ENCODE measurements at places on chromosomes 5 and 9.

DNA sequence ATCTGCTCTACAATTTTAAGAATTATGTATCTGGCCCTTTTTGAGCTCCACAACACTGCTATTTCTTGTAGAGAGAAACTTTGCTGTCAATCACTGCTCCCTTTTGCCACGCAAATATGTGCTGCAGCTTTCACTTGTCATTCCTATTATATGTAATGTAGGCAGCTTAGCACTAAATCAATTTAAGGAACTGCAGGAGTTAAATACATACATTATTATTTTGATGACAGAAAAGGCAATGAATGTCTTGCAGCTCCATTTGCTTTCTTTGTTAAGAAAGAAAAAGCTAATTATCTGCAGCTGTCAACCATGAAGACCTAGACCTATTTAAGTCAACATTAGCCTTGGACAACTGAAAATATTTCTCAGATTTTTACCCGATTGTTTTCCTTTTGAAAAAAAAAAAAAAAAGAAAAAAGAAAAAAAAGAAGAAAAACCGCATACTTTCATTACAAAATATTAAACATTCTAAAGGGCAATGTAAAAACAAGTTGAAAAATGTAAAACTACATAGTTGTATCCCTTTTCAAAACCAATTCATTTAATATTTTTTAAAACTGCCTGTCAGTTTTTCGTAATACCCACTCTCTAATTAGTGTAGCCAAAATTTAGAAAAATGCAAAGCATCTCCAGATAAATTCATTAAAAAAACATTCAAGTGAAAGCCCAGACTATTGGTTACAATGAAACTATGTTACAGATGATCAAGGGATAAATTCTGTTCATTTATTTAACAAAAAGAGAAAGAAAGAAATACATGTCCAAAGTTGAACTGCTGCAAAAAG lies 57.2 kb downstream of the RFX3 start:
- no peak for DNase-seq

DNA sequence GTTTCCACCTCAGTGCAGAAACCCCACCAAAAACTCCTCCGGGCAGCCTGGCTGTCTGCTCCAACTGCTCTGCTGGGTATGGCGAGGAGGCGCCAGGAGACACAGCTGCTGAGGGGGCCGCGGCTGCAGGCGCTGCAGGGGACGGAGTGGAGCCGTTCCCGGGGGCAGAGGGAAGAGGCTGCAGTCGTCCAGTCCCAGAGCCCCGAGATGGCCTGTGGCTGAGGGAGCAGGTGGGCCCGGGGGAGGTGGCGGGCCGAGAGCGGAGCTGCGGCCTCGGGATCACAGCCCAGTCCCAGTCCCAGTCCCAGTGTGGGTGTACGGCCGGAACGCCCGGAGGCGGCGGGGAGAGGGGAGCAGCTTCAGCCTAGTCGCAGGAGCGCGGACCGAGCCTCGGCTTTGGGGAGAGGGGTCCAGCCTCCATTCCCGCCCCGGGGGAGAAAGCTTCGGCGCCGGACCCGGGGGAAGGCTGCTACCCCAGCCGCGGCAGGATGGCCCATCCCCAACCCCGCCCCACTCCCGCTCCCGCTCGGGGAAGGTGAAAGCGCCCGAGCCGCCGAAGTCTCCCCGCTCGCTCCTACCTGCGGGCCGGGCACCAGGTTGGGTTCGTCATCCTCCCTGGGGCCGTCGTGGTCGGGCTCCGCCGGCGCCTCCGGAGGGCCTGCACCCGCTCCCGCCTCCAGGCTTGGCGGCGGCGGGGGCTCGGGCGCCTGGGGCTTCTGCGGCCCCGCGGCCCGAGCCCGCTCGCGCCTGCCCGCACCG lies 513 bp downstream of the FAM193B start:
- no peak for DNase-seq

GRCh38 chr9:71908825-71909224 lies 2.2 kb downstream of the ABHD17B start:
- DNase-seq, result no peak

GRCh38 chr5:41817625-41818301 lies 52.5 kb downstream of the OXCT1 start:
- DNase-seq, result no peak

- no peak for DNase-seq
Observed at GRCh38 chr5:81171769-81172168, 61.4 kb upstream of the CKMT2 start.

GRCh38 chr9:125758986-125759763 lies 12.0 kb downstream of the PBX3 start:
- no peak for DNase-seq

DNA sequence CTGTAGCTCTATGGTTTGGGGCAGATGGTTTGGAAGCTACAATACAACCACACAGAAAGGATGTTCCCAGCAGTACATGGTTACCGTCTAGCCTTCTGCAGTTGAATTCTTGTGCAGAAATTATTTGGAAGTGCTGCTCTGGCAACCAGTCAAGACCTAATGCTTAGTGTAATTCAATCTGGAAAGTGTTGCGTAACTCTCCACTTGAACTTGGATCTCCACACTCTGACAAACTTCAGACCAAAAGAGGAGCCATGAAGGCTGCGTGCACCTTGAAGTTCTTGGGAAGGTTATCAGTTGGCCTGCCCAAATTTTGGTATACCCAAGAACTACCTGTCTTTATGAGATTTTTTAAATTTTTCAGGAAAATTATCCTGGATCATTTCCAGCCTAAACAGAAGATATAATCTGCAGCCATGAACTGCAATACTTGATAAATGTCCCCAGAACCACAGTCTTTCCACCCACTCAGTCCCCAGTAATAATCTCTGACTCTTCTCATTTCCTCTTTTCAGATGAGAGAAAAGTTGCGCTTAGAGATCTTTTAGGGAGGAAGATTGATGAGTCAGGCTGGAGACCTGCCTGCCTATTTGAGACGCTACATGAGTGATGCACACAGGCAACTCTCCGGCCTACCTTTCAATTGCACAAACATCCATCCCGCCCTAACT lies 159.9 kb downstream of the FANCC start:
- no peak for DNase-seq

DNA sequence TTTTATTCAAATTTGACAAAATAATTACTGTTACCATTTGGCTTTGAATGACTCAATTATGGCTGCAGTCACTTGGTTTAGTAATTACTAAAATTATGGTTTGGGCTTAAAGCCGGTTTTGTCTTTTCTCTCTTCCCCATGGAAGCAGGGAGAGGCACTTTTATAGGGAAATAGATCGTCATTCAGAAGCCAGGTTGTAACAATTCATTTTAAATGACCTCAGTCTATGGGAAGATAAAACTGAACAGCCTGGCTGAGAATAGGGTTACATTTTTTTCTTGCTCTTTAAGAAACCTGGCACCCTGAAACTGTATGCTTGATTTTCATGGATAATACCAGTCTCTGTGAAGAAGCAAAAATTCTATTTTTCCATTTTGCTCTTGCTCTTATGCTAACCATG lies 169.8 kb downstream of the SMC2 start:
- no peak for DNase-seq

DNA sequence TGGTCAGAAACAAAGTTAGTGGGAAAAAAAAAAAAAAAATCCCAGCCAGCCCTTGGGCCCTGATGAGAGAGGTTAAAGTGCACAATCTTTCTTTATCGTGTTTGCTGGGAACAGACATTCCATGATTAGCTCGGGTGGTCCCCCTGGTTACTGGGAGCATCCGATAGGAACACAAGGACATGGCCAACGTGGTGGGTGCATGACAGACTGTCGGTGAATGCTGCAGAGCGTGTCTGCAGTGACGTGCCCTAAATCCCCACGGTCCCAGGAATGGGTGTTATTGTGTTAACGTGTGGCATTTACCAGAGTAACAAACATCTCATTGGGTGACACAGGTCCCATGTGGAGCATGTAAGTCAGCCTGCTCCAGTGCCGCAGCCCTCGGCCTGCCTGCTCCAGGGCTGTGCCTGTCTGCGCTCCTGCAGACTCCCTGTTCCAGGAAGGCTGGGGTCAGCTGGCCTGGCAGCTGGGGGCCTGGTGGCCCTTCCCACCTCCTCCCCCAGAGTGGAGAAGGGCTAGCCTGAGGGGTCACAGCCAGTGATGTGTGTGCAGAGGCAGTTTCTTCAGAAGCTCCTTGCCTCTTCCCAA lies 34.3 kb upstream of the TBC1D2 start:
- DNase-seq, result no peak

Data from SW 1271 (cell line).